Stimulated activated effector memory CD8-positive, alpha-beta T cell treated with anti-CD3 and anti-CD28 coated beads, Interleukin-12 subunit alpha, Interleukin-12 subunit beta, amount 100 ng/mL, for 72 hours (primary cell): ENCODE measurements at places on chromosomes 12 and 14.

GRCh38 chr12:77130193-77130592 is 64.8 kb upstream of the E2F7 start:
- DNase-seq = no peak

- DNase-seq = no peak
These were observed 330.6 kb upstream of the NAV3 start for GRCh38 chr12:77500089-77500488.

GRCh38 chr14:100738269-100738691 is 11.6 kb downstream of the DLK1 start:
- DNase-seq = no peak

- no peak for DNase-seq
These were observed 52.3 kb upstream of the DLK1 start for GRCh38 chr14:100674428-100674827.

- DNase-seq = no peak
These were observed 456.9 kb downstream of the BCAT1 start for GRCh38 chr12:24491968-24492367.

DNA sequence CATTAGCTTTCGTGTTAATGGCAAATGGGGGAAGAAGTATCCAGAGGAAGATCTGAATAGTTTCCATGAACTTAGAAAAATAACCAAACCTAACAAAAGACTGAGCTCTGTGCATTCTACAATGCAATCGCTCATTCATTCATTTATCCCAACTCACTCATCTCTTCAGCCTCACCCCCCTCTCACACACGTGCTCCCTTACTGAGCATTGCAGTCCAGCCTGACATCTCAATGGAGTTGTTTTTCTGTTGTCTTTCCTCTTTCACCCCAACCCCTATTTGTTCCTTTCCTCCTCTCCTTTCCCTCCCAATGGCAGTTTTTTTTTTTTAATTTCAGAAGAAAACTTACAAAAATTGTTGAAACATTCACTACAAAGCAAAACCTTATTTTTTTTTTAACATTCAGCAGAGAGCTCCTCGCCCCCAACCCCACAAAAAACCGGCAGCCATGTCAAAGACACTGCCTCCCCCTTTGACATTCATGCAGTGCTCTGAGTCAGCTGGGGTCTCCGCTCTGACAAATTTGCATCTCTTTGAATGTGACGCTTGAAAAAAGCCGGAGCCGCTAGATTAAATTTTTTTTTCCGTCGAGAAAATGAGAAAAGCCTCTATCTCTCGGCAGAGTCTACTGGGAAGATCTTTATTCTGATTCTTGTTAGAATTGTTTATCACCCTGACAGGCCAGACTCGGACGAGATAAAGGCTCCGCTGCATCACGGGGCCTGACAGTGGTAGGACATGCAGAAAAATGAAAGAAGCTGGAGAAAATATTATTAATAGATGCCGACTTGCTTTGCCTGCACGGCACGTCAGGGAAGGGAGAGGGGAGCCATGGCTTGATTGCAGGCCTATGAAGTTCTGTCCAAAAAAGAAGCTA is 775.6 kb downstream of the VRK1 start:
- no peak for DNase-seq

DNA sequence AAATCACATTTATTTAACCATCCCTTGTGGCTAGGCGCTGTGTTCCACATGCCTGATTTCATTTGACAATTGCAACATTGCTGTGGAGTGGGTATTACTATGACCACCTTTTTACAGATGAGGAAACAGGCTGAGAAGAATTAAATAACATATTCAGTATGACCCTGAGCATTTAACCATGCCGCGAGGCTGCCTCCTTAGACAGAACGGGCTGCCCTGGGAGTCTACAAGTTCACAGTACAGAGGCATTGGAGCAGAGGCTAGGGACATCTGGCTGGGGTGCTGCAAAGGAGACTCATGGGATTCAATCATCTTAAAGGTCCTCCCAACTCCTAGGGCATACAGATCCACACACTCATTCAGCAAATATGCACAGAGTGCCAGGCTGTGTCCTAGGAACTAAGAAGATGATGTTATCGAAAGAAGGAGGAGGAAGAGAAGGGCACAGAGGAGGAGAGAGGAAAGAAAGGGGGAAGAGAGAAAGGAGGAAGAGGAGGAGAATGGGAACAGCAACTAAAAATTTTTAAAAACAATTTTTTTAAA is 164.7 kb upstream of the CCND2 start:
- peak; percentile 50 for DNase-seq
